Astrocyte of the cerebellum (primary cell): ENCODE measurements at places on chromosomes 16 and 17.

- DNase-seq: no peak
These were observed 1.7 kb downstream of the GINS2 start for GRCh38 chr16:85686912-85687591.

DNA sequence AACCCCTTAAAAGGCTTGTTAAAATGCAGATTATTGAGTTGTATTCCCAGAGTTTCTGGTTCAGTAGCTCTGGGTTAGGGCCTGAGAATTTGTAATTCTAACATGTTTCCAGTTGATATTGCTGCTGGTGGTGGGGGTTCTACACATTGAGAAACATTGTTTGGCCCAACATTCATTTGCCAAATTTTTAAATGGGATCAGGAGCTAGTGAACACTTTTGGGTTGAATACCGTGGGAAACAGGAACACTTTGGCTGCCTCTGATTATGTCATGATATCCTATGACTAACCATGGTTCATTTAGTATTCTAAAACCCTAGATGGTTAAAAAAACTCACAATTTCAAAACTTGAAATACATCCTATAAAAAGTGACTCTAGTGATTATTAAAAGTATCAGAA, 89.3 kb downstream of the RPGRIP1L start:
- DNase-seq: no peak

DNA sequence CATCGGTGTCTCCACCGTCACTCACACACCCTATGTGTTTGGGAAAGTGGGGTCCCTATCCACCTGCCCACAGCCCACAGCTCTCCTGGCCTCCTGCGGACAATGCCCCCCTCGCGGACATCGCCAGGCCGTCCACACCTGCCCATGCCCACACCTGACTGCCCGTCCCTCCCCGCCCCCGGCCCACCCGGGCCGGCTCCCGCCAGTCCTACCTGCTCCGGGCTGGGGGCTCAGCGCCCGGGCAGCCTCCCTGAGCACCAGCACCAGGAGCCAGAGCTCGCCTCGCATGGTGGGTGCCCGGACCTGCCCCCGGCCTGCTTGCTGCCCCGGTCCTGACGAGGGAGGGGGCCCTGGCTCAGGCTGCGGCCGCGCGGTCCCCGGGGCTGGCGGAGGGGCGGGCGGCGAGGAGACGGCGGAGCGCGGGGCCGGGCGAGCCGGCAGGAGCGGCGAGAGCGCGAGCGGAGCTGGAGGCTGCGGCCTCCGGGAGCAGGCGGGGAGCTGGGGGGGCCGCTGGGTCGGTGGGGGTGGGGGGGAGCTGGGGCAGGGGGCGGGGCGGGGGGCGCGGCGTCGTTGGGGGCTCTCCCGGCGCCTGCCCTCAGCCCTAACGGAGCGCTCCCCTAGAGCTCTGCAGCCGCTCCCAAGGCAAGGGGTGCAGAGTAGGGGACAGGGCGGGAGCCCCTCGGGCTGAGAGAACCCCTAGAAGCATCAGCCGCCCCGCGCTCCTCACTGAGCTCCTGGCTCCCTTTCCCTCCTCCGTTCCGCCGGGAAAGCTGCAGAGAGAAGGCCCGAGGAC, at the start of gene PLXDC1:
PLXDC1 (minus strand) TSS at position 488 of the 793 bp plus-strand sequence; CDS start at position 288, 200 bp downstream.
- DNase-seq: no peak

DNA sequence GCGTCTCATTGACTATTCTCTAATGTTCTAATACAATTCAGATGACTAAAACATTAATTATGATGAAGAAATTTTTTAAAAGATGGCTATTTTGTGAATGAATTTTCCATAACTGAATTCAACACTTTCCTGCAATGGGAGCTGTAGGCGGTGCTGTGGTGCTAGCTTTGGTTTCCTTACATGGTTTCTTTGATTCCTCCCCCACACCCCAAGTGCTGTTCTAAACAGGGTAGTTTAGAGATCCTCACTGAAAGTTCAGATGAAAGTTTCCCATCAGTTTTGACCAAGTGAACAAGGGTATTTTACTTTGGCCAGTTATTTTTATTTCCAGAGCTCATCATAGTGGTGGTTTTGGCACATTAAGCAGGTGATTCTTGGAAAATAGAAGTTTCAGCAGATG, 26.0 kb upstream of the MRC2 start:
- no peak for DNase-seq

DNA sequence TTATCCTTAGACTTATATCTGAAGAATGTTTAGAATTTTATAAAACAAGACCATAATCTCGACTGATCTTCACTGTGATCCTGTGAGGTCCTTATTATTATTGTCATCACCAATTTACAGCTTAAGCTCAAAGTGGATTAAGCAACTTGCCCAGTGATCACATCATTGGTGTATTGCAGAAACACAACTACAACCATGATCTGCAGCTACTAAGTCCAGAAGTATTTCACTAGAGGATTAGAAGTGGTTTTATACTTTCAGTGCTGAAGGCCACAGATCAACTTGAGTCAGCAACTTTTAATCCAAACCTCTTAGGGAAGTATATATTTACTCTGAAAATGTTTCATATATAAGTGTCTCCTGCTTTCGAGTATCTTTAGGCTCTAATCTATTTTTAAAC, 624.3 kb upstream of the SOX9 start:
- DNase-seq: no peak
